Heart left ventricle (tissue), 16 donors: ENCODE measurements at places on chromosomes 5 and 9. TPM values are rescaled to one million over a fixed set of nuclear protein-coding genes. Genes with fewer than 3 reads are reported as not detected.

PCDHGC5 gene
- total RNA-seq, result 1.7 TPM

ADAMTSL2 gene
- total RNA-seq, result 2.8 TPM

GRCh38 chr5:81838307-81838906 lies 87.5 kb upstream of the SSBP2 start:
- DNase-seq, result no peak
- no peak overlapping the region for H3K4me3 ChIP-seq
- peaks cover 9% of the 10 kb centered on the region for H3K4me1 ChIP-seq
- no peak overlapping the region for H3K27ac ChIP-seq
- H3K27me3 ChIP-seq, result no peaks in the 10 kb centered on the region

GRCh38 chr9:91331849-91332248 lies 29.9 kb downstream of the AUH start:
- H3K27ac ChIP-seq, result no peak overlapping the region
- no peak for DNase-seq
- H3K36me3 ChIP-seq, result no peaks in the 10 kb centered on the region

DNA sequence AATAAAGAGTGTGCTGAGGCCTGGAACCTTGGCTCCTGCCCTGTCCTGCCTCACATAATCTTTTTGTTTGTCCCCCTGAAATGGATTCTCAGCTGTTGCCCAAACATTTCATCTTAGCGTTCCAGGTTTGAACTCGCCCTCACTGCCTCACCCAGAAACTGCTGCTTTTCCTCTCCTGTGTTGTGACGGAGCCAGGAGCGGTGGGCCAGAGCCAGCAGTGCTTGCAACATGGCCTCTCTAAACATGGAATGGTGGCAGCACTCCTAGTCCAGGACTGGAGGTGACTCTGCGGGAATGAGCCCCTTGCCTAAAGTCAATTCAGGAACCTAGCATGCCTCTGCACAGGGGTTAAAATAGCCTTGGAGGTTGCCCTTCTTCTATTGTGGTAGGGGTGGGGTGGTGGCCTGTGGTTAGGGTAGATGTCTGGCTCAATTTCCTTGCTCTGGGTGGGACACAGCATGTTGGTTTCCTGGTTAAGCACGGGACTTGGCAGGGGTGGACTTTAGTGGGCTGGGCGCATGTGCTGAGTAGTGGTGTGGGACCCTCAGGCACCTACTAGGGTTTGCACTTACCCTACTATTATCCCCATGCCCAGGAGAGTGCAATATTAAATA lies 101.6 kb downstream of the SLC25A46 start:
- no peaks in the 10 kb centered on the region for H3K36me3 ChIP-seq
- no peaks in the 10 kb centered on the region for H3K4me1 ChIP-seq
- no peak overlapping the region for H3K27ac ChIP-seq
- no peak overlapping the region for H3K4me3 ChIP-seq
- DNase-seq, result peak; percentile 16
- no peaks in the 10 kb centered on the region for H3K27me3 ChIP-seq

DNA sequence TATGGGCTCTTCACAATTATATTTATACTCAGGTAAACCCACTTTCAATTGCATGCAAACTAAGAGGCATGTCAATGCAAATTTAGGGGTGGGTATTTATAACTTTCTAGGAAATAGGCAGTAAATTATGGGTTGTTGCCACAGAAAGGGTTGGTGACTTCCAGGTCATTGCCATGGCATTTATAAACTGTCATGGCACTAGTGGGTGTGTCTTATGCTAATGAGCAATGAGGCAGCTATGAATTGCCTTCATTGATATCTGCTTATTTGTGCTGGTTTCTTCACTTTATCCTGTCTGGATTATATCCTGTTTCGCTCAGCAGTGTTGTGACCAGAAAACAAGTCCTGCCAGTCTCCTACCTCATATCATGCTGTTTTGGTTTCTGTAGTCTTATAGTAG lies 597.3 kb upstream of the DAB2 start:
- no peaks in the 10 kb centered on the region for H3K4me1 ChIP-seq
- H3K27ac ChIP-seq, result no peak overlapping the region

GRCh38 chr9:114367366-114367765 lies 20.4 kb downstream of the AKNA start:
- no peak overlapping the region for H3K4me3 ChIP-seq
- H3K4me1 ChIP-seq, result peaks cover 4% of the 10 kb centered on the region
- no peak for DNase-seq
- H3K27ac ChIP-seq, result peak overlapping the region; percentile 37
- H3K36me3 ChIP-seq, result peaks cover 84% of the 10 kb centered on the region
- H3K27me3 ChIP-seq, result no peaks in the 10 kb centered on the region

- H3K27ac ChIP-seq, result no peak overlapping the region
- no peaks in the 10 kb centered on the region for H3K36me3 ChIP-seq
- H3K4me3 ChIP-seq, result no peak overlapping the region
- no peaks in the 10 kb centered on the region for H3K4me1 ChIP-seq
- no peaks in the 10 kb centered on the region for H3K27me3 ChIP-seq
These were observed 308.9 kb downstream of the TLE4 start for GRCh38 chr9:79880626-79881025.
